ENCODE measurements at places on chromosomes 11 and 22.

- DNase-seq = no peak
Measured at GRCh38 chr22:43783777-43784176, 28.3 kb downstream of the EFCAB6 start.

GRCh38 chr11:76629116-76629852 lies 41.3 kb downstream of the LRRC32 start:
- no peak for DNase-seq

DNA sequence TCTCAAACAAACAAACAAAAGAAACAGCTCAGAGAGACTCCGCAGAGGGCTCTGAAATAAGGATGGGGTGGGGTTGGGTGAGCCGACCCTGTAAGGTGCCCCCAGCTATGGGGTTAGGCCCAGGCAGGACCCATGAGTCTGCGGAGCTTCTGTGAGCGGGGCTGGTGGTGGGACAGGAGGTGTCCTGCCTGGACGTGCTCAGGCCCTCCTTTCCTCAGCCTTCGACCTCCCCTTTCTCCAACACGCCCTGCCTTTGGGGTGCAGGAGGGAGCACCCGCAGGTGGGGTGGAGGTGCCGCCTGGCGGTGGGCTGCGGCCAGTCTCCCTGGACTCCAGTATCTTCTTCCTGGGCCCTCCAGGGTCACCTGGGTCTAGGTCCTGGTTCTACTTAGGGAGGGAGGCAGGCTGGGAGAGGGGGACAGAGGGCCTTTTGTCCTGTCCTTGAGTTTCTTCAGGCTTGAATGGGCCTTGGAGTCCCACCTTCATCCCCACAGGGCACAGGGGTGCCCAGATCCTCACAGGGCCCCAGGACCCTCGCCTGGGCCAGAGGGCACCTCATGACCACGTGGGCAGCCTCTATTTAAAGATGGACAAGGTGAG lies 12.3 kb downstream of the PRR33 start:
- no peak for DNase-seq

- no peak for DNase-seq
Measured at GRCh38 chr11:46180736-46181135, 59.5 kb upstream of the PHF21A start.

DNA sequence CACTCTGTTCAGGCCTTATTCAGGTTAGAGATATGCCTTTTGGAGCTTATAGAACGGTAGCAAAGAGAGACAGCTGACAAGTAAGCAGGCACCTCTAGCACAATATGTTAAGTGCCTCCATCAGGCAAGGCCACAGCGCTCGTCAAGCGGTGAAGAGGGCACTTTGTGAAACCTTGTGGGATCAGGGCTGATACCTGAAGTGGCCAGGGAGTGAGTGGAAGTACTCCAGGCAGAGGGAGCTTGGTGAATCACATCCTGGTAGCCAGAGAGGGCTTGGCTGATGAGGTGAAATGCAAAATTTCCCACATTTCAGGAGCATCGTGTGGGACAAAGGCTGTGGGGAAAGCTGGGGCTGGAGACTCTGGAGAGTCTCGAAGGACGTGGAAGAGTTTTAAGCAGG lies 87.4 kb downstream of the PKNOX2 start:
- DNase-seq = no peak

DNA sequence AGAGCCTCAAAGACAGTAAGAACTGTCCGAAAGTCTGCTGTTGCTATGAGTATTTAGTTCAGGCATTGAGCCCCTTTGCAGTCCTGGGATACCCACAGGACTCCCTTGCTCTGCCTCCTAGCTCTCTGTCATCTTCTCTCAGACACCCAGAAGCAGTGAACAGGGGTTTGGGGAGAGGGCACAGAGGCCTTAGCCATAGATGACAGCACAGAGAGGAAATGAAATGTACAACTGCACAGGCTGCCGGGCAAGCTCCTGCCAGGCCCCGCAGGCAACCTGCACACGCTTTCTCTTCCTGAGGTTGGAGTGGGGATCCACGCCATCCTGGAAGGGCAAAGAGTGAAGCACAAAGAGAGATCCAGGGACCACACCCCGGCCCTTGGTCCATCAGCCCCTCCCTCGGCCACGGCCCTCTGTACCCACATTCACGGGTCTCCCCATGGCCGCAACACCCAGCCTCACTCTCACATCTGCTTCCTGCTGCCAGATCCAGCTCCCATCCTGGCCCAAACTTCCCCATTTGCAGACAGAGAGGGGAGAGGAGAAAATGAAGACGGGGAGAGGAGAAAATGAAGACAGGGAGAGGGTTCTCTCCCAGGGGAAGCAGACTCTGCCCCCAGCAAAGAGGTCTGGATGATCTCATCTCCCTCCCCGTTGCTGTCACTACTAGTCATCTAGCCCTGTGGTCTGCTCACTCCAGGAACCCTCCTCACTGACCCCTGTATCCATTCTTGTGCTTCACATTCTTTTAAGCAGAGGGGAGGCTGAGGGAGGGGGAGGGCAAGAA lies 40.7 kb downstream of the CD6 start:
- no peak for DNase-seq

DNA sequence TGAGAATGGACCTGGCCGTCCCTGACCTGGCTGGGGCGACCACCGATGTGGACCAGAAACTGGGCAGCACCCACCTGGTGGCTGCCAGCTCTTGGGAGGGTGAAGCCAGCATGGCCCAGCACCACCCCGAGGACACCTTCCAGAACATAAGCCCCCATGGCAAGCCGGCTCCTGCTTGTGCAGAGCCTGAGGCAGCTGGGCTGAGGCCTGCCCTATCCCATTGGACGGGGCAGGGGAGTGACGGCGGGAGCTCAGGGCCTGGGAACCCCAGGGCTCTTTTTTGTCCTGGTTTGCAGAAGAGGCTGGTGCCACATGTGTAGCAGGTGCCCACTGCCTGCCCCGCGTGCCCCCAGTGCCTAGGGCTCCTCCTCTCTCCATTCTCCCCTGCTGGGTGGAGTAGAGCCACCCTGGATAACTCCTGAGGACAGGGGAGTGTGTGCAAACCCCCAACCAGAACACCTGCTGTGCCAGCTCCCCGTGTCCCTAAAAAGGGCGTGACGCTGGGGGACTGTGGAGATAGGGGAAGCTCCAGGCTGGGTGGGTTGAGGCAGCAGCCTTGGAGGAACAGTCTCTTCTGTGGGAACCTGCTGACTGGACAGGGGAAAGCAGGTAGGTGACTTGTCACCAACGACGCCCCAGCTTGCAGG lies 11.9 kb downstream of the DUSP8 start:
- DNase-seq = no peak

GRCh38 chr11:1917523-1918435 lies 1.7 kb upstream of the TNNT3 start:
- DNase-seq = no peak

DNA sequence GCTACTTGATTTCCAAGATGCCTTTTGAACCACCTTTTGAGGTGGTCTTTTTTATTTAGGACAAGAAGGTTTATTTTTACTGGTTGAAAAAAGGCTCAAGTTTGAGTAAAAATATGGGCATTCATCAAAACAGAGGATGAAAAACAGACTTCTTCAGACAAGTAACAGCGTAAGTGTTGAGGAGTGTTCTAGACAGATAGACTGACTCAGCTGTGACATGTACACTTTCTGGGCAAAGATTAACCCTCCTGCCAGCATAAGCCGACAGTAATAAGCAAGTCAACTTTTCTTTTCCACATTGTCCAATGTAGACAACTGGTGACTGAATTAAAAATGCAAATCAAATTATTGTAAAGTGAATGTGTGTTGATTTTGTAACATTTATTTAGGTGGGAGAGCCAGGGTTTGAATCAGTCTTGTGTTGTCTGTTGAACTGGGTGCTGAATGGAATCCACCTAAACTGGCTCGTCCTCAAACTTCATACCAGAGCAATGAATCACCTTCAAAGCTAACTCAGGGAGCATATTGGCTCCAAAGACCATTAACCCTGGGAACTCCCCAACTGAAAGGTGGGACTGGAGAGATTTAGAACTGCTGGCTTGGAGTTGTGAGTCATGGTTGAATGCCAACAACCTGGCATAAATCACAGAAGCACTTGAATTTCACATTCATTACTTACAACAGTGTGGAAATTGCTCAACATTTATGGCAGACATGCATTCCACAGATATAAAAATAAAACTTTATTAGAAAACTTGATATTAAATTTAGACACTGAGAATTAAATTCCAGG lies 377.0 kb downstream of the ETS1 start:
- no peak for DNase-seq

DNA sequence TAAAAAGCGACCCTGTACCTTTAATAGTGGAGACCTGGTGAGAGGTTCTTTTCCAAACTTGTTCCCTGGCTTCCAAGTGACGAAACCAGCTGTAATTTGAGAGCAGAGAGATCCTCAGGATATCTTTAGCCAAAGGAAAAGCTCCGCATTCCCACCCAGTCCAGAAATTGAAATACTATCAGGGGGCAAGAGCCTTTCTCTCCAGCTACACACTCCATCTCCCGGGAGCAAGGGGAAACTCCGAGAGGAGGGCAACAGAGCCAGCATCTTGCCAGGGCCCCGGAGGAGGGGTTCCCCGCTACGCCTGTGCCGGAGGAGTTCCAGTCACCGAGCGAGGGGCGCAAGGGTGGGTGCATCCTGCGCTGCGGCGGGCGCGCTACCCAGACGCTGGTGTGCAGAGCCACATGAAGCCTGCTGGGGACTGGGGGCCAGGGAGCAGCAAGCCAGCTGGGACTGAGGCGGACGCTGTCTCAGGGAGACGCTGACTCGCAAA lies at the start of gene FIBIN:
Gene FIBIN (plus strand): TSS at position 148 of the 493 bp plus-strand sequence. CDS start 415 bp downstream, outside the sequence.
- DNase-seq = no peak

DNA sequence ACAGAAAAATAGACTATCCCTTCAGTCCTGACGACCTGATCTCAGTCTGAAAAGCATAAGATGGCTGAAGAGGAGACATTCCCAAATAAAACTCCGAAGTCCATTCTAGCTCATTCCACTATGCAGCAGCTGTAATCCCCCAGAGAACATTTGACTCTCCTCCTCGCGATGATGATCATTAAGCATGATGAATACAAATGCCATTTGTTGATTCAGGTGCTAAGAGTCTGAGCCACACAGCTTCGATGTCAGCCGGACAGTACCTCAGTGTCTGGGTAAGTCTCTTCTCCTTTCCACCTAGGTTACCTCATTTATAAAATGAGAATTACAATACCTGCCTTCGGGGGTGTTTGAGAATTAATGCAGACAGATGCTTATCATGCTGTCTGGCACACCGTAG lies 94.8 kb downstream of the TENM4 start:
- no peak for DNase-seq

GRCh38 chr22:44578516-44579230 lies 80.6 kb upstream of the RTL6 start:
- DNase-seq = peak; percentile 39

GRCh38 chr22:46582281-46582933 lies 37.8 kb upstream of the GRAMD4 start:
- DNase-seq = no peak

DNA sequence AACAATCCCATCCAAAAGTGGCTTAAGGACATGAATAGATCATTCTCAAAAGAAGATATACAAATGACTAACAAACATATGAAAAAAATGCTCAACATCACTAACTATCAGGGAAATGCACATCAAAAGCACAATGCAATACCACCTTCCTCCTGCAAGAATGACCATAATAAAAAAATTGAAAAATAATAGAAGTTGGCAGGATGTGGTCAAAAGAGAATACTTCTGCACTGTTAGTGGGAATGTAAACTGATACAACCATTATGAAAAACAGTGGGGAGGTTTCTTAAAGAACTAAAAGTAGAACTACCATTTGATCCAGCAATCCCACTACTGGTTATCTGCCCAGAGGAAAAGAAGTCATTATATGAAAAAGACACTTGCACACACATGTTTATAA lies 77.7 kb upstream of the SC5D start:
- DNase-seq = no peak

- DNase-seq = no peak
Measured at GRCh38 chr11:14584595-14584994, 59.0 kb upstream of the PDE3B start.

DNA sequence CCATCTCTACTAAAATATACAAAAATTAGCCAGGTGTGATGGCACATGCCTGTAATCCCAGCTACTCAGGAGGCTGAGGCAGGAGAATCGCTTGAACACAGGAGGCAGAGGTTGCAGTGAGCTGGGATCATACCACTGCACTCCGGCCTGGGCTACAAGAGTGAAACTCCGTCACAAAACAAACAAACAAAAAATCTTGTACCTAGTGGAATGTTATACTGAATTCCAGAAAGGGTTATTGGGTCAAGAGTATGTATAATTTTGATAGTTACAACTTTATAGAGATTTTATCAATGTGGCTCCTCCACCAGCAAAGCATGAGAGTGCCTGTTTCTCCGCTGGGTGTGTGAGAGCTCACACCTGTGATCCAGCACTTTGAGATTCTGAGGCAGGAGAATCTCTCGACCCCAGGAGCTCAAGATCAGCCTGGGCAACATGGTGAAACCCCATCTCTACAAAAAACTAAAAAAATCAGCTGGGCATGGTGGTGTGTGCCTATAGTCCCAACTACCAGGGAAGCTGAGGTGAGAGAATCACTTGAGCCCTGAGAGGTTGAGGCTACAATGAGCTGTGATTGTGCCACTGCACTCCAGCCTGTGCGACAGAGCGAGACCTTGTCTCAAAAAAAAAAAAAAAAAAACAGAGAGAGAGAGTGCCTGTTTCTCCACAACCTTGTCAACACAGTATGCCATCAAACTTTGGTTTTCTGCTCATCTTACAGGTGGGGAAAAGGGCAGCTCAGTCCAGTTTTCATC lies 12.7 kb upstream of the FOLR1 start:
- no peak for DNase-seq

GRCh38 chr11:32107647-32108046 lies 16.8 kb downstream of the RCN1 start:
- DNase-seq = no peak

DNA sequence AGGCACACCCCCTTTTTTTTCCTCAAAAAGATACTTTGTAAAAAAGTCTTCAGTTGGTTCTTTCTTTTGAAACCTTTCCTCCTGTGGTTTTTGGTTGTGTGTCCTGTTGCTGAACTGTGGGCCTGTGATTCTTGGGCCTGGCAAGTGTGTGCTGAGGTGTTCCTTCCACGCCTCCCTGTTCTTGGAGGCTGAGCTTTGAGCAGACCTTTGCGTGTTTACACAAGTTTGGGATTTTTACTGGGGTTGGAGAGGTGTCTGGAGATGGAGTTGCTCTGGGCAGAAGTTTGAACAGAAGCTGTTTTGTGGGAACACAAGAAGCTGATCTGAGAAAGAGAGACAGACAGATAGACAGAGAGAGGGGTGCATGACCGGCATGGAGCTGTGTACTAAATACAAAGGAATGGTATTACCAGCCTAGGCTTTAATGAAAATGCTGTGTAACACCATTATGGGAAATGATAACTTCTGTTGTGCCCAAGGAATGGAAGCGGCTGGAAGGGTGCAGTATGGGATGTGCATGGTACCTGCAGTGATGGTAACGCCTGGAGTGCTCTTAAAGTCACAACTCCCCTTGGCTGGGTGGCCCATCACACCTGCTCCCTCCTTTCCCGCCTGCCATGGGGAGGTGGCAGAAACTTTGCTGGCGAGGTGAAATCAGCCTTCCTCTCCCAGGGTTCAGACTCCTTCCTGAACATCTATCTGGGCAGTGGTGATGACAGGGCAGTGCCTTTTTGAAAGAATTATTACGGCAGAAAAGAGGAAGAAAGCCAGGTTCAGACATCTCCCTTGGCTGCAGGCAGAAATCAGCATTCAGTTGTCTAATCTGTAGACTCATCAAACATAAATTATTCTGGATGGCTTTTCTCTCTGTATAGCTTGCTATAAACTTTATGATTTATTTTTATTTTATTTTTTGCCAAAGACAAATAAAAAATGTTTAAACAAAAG lies 70.4 kb downstream of the LDLRAD3 start:
- DNase-seq = no peak

Measured in activated naive CD4-positive, alpha-beta T cell treated with anti-CD3 and anti-CD28 coated beads, Interleukin-2, amount 50 U/mL, for 72 hours (primary cell).